Posterior vena cava (tissue), 2 donors: ENCODE measurements at places on chromosomes 7 and 10. TPM values are rescaled to one million over a fixed set of nuclear protein-coding genes. Genes with fewer than 3 reads are reported as not detected.

NKX1-2 gene
- not detected for total RNA-seq

- peak; percentile 76 for DNase-seq
Measured at GRCh38 chr10:80177781-80178636, 27.3 kb downstream of the ANXA11 start.

DNA sequence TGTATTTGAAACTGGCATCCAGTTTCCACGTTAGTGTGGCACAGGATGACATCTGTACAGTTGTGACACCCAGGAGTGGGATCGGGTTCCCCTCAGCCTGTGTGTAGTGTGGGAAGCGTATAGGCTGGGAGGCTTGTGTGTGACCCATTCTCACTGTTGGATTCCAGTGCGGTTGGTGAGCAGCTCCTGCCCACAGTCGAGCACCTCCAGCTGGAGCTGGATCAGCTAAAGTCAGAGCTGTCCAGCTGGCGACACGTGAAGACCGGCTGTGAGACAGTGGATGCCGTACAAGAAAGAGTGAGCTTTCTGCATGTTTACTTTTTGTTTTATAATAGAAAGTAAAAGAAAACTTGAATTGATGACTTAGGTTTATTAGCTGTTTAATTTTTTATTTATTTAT lies 18.7 kb upstream of the GET4 start:
- no peak for DNase-seq

DNA sequence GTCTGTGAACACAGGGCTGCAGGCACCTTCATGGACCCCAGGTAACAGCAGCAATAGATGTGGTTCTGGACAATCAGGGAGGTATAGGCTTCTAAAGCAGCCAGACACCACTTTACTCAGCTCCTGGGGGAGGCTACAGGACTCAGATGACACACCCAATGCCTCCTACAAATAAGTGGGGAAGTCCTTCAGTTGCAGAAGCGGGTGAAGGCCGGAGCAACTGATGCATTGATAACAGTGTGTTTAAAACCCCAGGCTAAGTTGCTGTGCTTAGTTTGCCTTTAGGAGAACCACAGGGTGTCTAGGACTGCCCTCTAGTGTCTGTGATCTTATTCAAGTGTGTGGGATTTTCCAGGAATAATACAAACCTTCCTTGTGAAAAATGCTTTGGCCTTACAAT lies 5.9 kb upstream of the ITGA8 start:
- no peak for DNase-seq

NRG3 gene
- 1.5 TPM for total RNA-seq

- peak; percentile 77 for DNase-seq
Measured at GRCh38 chr10:47350671-47351640, 2.8 kb downstream of the RBP3 start.

STAMBPL1 gene
- total RNA-seq: 4.4 TPM

DNA sequence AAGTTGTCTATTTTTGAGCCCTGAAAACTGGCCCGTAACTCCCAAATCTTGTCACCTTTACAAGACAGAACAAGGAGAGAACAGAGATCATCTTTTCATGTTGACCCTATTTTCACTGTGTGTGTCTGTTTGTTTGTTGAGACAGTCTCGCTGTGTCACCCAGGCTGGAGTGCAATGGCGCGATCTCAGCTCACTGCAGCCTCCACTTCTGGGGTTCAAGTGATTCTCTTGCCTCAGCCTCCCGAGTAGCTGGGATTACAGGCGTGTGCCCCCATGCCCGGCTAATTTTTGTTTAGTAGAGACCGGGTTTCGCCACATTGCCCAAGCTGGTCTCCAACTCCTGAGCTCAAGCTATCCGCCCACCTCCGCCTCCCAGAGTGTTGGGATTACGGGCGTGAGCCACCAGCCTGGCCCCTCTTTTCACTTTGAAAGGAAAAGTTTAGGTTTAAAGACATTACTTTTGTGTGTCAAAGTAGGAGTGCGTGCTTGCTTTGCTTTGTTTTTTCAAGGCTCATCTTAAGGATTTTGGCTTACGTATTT lies 32.1 kb downstream of the FOXK1 start:
- no peak for DNase-seq

GRCh38 chr7:81527651-81528050 lies 242.2 kb downstream of the HGF start:
- no peak for DNase-seq

SFMBT2 gene
- 12.4 TPM for total RNA-seq

- peak; percentile 58 for DNase-seq
Measured at GRCh38 chr10:107915215-107915610, 750.7 kb upstream of the SORCS1 start.

ERVW-1 gene
- not detected for total RNA-seq

LRRTM3 gene
- total RNA-seq: not detected

- no peak for DNase-seq
Measured at GRCh38 chr10:3568983-3569382, 216.0 kb downstream of the KLF6 start.

- DNase-seq: no peak
Measured at GRCh38 chr10:112835217-112835715, 114.8 kb upstream of the TCF7L2 start.

MMRN2 gene
- 57.0 TPM for total RNA-seq

CFAP43 gene
- total RNA-seq: 0.24 TPM

DNA sequence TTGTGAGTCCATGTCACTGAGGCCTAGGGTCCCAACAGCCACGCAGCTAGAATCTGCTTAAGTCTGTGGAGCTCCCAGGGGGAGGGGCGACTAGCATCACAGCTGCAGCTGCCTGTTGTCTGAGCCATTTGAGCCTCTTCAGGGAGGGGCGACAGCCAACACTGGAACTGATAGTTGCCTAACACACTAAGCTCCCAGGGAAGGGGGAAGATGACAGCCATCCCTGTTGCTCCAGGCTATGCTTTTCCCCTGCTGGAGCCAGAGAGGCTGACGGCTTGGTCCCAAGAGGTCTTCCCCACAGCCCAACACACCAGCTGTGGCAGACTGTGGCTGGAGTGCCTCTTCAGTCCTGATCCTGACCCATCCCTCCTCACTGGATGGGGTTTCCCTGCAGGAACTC lies 817.5 kb downstream of the NXPH1 start:
- no peak for DNase-seq

GRCh38 chr7:40105879-40106473 lies 28.4 kb downstream of the MPLKIP start:
- DNase-seq: no peak

DNA sequence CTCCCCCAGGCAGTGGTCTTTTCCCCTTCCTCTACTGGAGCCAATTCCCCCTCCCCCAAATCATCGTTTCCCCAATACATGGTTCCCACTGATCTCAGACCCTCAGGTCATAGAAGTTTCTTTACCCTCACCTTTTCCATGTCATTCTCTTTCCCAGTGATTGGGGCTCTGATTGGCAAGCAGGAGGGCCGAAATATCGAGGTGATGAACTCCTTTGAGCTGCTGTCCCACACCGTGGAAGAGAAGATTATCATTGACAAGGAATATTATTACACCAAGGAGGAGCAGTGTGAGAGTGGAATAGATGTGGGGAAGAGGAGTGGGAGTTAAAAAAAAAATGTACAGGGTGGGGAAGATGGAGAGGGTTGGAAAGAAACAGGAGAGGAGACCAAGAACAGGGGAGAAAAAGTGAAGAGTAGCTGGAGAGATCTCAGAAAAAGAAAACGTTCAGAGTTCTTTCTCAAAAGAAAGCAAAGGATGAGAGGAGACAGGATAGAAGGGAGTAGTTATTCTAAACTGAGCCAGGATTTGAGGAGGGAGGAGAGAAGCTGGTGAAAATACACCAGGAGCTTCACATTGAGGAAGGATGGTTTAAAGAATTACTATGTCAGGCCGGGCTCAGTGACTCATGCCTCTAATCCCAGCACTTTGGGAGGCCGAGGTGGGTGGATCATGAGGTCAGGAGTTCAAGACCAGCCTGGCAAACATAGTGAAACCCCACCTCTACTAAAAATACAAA lies 858 bp downstream of the COPS6 start:
- no peak for DNase-seq

RAB19 gene
- total RNA-seq: not detected

SPDYE9 gene
- total RNA-seq: not detected

DNA sequence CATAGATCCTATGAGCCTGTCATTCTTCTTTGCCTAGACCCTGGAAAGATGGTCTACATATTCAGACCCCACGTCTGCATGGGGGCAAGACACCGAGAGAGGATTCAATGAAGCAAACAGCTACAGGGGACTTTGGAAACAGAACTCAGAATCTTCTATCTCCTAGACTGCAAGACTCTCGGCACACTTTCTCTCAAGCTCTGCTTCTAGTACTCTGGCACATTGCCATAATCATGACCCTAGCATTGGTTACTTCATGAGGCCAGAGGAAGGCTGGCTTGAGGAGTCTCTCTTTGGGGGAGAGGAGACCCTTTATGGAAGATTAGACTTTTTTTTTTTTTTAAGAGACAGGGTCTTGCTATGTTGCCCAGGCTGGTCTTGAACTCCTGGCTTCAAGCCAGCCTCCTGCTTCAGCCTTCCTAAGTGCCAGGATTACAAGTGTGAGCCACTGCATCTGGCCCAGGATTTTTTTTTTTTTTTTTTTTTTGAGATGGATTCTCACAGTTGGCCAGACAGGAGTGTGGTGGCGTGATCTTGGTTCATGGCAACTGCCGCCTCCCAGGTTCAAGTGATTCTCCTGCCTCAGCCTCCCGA lies 20.7 kb downstream of the CCDC3 start:
- no peak for DNase-seq

DCLRE1A gene
- total RNA-seq: 5.0 TPM

PLXNA4 gene
- 61.2 TPM for total RNA-seq

DNA sequence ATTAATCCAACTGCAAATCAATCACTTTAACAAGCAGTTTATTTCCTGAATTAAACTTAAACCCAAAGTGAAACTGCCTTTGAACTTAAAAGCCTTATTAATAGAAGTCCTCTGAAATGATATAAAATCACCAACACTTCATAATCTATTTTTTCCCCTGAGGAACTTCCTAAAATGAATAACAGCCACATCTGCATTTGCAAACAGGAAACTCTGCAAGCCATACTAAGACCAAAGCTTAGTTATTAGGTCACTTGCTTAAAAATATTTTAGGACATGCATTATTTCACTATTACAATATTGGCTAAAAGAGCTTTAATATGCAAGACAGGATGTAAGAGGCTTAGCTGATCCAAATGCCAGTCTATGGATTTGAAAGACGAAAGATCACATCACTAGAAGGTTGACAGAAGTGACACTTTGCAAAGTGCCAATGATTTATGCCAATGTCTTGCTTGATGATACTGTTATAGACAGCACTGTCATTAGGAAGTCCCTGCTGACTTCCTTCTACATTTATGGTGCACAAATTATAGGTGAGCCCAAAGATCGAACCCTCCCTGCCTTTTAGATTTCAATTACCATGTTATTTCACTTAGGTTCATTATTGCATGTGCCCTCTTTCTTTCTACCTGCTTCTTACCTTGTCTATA lies 99.9 kb upstream of the SKAP2 start:
- no peak for DNase-seq

GRCh38 chr10:61063034-61063433 lies 119.0 kb upstream of the RHOBTB1 start:
- no peak for DNase-seq

CYP3A5 gene
- 0.62 TPM for total RNA-seq

POM121C gene
- 31.4 TPM for total RNA-seq

DNA sequence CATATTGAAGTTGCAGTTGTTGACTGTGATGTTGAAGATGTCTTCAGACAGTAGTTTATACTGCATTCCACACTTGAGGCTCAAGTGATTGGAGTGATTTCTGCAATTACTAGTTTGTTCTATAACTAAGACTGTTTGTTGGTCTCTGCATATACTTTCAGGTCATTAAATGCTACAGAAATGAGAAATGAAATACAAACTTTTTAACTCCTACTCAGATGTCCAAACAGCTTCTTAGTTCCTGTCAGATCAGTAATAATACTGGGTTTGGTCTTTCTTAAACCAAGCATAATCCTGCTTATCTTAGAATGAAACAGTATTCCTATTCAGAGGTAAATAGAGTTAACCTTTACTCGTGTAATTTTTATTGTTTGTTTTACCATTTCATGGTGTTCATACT lies 115.9 kb downstream of the CCNY start:
- no peak for DNase-seq

- DNase-seq: no peak
Measured at GRCh38 chr10:24869354-24870015, 82.9 kb downstream of the PRTFDC1 start.

DNA sequence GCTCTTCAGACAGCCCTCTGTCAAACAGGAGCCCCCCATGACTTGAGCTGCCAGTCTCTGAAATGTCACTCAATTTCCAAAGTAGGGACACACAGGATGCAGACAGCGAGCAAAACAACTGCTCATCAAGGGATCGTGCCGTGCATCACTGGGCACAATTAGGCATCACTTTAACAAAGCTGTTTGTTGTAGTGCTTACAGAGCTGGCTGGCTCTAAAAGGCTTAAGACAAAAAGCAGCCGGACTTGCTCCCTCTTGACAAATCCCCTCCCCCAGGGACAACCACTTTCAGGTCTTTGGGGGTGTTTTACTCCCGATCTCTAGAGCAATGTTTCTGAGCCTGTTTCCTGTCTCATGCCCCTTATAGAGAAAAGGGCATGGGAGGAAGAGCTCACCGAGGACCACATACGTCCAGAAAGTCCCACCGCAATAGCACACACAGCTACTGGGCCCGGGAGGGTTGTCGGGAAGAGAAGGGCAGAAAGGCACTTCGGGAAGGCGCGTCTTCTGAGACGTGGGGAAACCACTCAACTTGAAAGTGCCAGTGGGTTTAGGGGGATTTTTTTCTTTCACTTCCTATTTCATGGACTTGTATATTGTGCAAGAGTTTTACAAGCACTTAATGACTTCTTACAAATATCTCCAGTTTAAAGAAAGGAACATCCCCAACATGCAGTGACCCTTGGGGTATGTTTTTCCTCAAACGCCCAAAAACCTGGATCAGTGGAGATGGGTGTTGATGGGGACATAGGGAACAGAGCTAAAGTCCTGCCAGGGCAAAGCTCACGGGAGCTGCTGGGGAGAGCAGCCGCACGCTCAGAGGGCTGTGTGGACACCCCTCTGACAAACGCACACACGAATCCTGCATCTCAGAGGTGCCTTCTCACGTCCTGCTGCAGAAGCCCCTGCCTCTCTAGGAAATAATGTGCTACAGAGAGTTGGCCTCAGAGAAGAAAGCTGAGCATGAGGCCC lies 27.1 kb downstream of the LRRC20 start:
- DNase-seq: no peak

TMEM270 gene
- total RNA-seq: not detected

DNA sequence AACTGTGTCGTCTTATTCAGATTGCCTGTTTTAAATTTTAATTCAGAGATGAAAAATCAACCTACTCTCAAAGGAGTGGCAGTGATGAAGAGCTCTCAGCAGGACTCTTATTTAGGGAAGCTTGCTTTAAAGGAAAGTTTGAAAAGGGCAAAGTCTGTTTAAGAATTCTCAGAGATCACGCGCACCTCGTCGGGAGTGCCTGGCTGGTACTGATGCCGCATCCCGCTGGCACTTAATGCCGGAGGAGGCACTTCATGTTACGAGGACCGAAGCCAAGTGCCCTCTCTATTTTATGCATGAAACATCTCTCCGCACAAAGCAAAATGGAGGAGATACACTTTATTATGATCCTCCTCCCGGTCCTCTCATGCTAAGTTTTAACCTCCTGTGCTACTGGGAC lies 71.1 kb upstream of the INSYN2A start:
- no peak for DNase-seq
